Endothelial cell (in vitro differentiated cells): ENCODE measurements at places on chromosomes 6 and 20. TPM values are rescaled to one million over a fixed set of nuclear protein-coding genes. Genes with fewer than 3 reads are reported as not detected.

EYS gene
- not detected for total RNA-seq

- peak within 1 kb of the TSS; percentile 100 for H3K4me3 ChIP-seq
- peaks cover 16% of the 10 kb centered on the region for H3K27me3 ChIP-seq
- H3K27ac ChIP-seq = peak within 1 kb of the TSS; percentile 97
- H3K4me1 ChIP-seq = peaks cover 75% of the 10 kb centered on the region
Measured at GRCh38 chr6:32190054-32190851, at the start of gene PBX2. Gene PBX2 (minus strand): TSS chr6:32190202. CDS start chr6:32189915, 287 bp downstream.

DNA sequence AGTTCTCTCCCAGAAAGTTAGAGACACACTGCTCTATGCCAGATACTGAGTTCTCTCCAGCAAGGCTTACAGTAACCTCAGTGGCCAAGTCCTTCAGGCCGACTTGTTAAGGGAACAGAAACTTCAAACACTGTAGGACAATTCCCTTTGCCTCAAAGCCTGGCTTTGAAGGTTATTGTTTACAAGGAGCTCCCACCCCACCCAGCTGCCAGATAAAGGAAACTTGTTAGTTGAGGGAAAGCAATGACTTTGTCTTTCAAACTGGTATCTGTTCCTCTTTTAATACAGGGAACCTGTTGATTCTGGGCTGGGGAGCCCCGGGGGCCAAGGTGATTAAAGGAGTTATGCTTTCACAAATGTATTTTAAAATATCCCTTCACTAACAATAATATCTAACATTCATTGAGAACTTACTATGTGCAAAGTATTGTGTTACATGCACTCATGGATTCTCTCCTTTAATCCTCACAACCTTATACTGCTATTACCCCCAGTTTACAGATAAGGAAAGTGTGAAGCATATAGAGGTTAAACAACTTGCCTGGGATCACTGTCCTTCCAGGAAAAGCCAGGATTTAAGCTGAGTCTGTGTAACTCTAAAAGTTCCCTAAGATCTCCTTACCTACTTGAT is 27.6 kb upstream of the CDKN1A start:
- no peaks in the 10 kb centered on the region for H3K36me3 ChIP-seq
- peaks cover 27% of the 10 kb centered on the region for H3K4me1 ChIP-seq
- H3K4me3 ChIP-seq = no peak overlapping the region

DNA sequence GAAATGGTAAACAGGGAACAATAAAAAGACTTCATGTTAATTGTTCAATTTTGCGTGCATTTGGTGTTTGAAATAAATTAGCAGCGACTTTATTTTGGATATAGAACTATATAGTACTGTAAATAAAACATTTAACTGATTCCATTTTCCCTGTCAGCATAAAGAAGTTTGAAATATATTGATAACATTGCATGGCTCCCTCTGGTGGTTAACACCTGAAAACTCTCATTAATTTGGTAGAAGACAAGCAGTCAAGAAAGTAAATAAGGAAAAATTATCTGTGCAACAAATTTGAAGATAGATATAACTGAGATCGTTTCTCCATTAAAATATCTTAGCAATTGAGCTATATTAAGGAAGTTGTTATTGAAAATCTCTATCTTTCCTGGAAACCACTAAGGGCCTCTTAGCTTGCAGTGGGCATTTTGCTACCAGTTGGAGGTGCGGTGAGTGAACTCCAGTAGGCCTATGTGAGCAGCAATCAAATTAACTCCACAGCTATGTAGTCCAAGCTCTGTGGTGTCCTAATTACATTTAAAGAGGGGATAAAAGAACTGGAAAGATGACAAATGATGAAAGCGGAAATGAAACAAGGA is 435.7 kb upstream of the FKBP1C start:
- H3K4me1 ChIP-seq = no peaks in the 10 kb centered on the region
- H3K27me3 ChIP-seq = no peaks in the 10 kb centered on the region
- DNase-seq = no peak
- no peak overlapping the region for H3K27ac ChIP-seq
- H3K36me3 ChIP-seq = no peaks in the 10 kb centered on the region
- no peak overlapping the region for H3K4me3 ChIP-seq

PPIL6 gene
- 0.95 TPM for total RNA-seq

TMEM244 gene
- not detected for total RNA-seq

GRCh38 chr6:150573041-150573681 is 26.5 kb upstream of the PLEKHG1 start:
- no peak overlapping the region for H3K27ac ChIP-seq
- DNase-seq = no peak
- H3K4me3 ChIP-seq = no peak overlapping the region
- H3K4me1 ChIP-seq = peaks cover 37% of the 10 kb centered on the region
- peaks cover 9% of the 10 kb centered on the region for H3K27me3 ChIP-seq

- H3K27ac ChIP-seq = peak overlapping the region; percentile 36
- DNase-seq = no peak
- H3K36me3 ChIP-seq = no peaks in the 10 kb centered on the region
Measured at GRCh38 chr6:33731751-33732282, 14.9 kb downstream of the IP6K3 start.

TOX2 gene
- 5.0 TPM for total RNA-seq

GRCh38 chr6:73722318-73723060 is 26.5 kb downstream of the CD109 start:
- H3K27ac ChIP-seq = no peak overlapping the region
- H3K4me1 ChIP-seq = peaks cover 4% of the 10 kb centered on the region
- DNase-seq = no peak
- H3K4me3 ChIP-seq = no peak overlapping the region

GRCh38 chr6:72525821-72526510 is 95.9 kb upstream of the KCNQ5 start:
- no peak overlapping the region for H3K4me3 ChIP-seq
- no peak overlapping the region for H3K27ac ChIP-seq
- DNase-seq = no peak
- H3K27me3 ChIP-seq = no peaks in the 10 kb centered on the region

DNA sequence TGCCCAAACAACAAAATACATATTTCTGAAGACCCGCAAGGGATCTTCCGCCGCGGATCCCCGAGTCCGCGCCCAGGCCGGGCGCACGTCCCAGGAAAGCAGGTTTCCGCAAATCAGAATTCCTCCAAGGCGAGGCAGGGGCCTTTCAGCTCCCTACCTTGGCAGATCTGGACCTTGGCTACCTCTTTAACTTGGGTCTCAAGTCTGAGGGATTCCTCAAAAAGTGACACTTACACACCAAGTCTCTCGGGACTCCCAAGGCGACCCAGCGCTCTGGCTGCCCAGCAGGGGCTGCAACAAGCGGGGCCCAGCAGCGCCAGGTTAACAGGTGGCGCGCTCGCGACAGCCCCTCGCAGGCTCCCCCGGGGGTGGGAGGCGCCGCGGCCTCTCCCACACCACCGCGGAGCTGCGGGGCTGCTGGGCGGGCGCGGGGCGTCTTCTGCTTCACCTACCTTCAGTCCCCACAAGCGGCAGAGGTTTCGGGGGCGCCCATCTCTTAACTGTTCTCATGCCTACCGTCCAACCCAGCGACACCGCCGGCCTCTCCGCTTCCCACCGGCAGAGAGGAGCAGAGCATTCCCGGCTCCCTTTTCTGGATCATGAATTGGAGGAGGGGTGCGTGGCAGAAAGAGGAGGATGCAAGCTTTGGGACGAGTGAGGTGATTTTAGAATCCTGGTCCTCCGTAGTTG is 414 bp downstream of the SIM1 start:
- H3K27ac ChIP-seq = no peak overlapping the region
- peaks cover 25% of the 10 kb centered on the region for H3K4me1 ChIP-seq
- H3K36me3 ChIP-seq = no peaks in the 10 kb centered on the region
- H3K4me3 ChIP-seq = peak overlapping the region; percentile 42

CTNNBL1 gene
- 84.8 TPM for total RNA-seq

AURKA gene
- 14.3 TPM for total RNA-seq

DNA sequence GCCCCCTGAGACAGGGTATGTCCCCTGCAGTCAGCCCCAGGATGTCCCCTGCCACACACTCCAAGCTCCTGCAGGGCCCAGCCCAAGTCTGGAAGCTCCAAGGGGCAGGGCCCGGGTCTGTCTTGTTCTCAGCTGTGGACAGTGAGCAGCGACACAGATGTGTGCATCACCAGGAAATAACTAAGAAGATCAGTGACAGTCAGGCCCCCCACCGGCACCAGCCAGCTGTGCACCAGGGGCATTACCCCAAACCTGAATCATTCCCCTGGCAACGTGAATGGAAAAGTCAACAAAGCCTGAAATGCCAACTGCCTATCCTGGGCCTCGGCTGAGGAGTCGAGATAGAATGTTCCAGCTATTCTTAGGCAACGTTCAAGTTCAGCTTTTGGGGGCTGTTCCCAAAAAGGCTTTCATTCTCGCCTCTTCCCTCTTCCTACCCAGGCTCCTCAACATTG is 105.0 kb downstream of the PREX1 start:
- H3K27me3 ChIP-seq = peaks cover 31% of the 10 kb centered on the region
- H3K27ac ChIP-seq = no peak overlapping the region
- no peak overlapping the region for H3K4me3 ChIP-seq
- peaks cover 67% of the 10 kb centered on the region for H3K36me3 ChIP-seq
- no peak for DNase-seq

DNA sequence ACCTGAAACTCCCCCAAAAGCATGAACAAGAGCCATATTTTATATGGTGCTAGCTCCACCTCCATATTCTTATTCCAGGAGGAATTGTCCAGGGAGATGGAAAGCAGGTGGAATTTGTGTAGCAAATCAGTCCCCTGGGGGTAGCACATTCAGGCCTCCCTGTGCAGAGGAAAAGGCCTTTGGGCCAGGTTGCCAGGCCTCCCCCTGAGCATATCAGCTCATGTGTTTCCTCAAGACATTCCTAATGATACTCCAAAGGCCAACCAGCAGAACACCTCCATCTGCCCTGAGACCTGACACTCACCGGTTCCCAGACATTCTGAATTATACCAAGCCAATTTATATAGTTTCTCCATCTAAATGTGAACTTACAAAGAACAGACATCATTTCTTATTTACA is 2.6 kb upstream of the BANF2 start:
- DNase-seq = no peak
- H3K4me1 ChIP-seq = no peaks in the 10 kb centered on the region
- H3K36me3 ChIP-seq = no peaks in the 10 kb centered on the region
- no peak overlapping the region for H3K4me3 ChIP-seq
- no peak overlapping the region for H3K27ac ChIP-seq

- no peak overlapping the region for H3K27ac ChIP-seq
- no peak for DNase-seq
- no peaks in the 10 kb centered on the region for H3K36me3 ChIP-seq
- no peaks in the 10 kb centered on the region for H3K27me3 ChIP-seq
- H3K4me1 ChIP-seq = no peaks in the 10 kb centered on the region
Measured at GRCh38 chr6:46510651-46511050, 19.4 kb upstream of the RCAN2 start.

DNA sequence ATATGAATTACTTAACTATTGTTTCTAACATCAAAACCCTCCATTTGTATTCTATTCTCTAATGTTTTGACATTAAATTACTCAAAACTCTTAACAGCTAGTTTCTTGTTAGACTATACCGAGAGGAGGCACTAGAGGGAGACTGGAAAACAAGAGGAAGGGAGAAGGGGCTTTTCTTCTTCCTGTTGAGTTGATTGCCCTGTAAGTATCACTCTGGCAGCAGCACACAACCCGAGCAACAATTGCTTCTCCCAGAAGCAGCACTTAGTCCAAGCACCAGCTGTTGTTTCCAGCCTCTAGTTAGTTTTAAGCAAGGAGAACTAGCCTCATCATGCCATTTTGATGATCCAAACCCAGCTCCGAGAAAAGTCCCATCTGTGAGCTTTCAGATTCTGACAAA is 603.8 kb downstream of the PRKN start:
- H3K36me3 ChIP-seq = no peaks in the 10 kb centered on the region
- H3K27ac ChIP-seq = no peak overlapping the region
- no peak overlapping the region for H3K4me3 ChIP-seq
- no peak for DNase-seq

GRCh38 chr6:114707081-114707620 is 364.3 kb upstream of the HS3ST5 start:
- H3K27me3 ChIP-seq = no peaks in the 10 kb centered on the region
- no peak overlapping the region for H3K4me3 ChIP-seq
- H3K4me1 ChIP-seq = no peaks in the 10 kb centered on the region
- H3K27ac ChIP-seq = no peak overlapping the region

DNA sequence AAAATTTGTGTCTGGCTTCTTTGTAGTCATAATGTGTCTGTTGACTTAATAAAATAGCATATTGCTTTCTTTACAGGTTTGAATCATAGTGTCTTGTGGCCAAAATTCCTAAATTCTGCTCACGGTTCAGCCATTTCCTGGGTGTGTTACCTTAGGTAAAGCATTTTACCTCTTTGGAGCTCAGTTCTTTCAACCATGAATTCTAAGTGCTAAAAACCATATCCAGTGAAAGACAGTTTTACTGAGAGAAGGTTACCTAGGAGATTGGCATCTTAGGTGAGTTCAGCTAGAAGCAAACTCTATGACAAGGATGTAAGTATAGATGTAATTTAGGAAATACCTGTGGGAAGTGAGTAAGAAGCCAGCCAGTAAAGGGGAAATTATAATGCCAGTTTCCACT is 20.7 kb downstream of the CRYBG1 start:
- no peaks in the 10 kb centered on the region for H3K36me3 ChIP-seq
- no peak overlapping the region for H3K27ac ChIP-seq
- no peak overlapping the region for H3K4me3 ChIP-seq
- no peak for DNase-seq
- H3K27me3 ChIP-seq = peaks cover 2% of the 10 kb centered on the region

TAGAP gene
- 0.41 TPM for total RNA-seq

GRCh38 chr6:114284281-114284680 is 58.5 kb downstream of the HS3ST5 start:
- DNase-seq = no peak
- no peaks in the 10 kb centered on the region for H3K27me3 ChIP-seq
- H3K36me3 ChIP-seq = no peaks in the 10 kb centered on the region
- no peak overlapping the region for H3K27ac ChIP-seq
- H3K4me1 ChIP-seq = peaks cover 20% of the 10 kb centered on the region

- H3K36me3 ChIP-seq = peaks cover 6% of the 10 kb centered on the region
- peaks cover 11% of the 10 kb centered on the region for H3K4me1 ChIP-seq
- H3K27me3 ChIP-seq = peaks cover 2% of the 10 kb centered on the region
- no peak overlapping the region for H3K27ac ChIP-seq
- no peak for DNase-seq
Measured at GRCh38 chr6:161237176-161237575, 36.7 kb downstream of the AGPAT4 start.

PPARD gene
- total RNA-seq = 38.7 TPM

GRCh38 chr6:158758451-158758860 is 60.7 kb downstream of the EZR start:
- no peaks in the 10 kb centered on the region for H3K36me3 ChIP-seq
- no peak for DNase-seq
- H3K27ac ChIP-seq = no peak overlapping the region
- no peak overlapping the region for H3K4me3 ChIP-seq
- no peaks in the 10 kb centered on the region for H3K4me1 ChIP-seq

GRCh38 chr6:75926293-75927168 is 145.9 kb downstream of the IMPG1 start:
- DNase-seq = no peak
- peaks cover 3% of the 10 kb centered on the region for H3K36me3 ChIP-seq
- H3K27me3 ChIP-seq = no peaks in the 10 kb centered on the region
- no peak overlapping the region for H3K4me3 ChIP-seq
- H3K27ac ChIP-seq = no peak overlapping the region
- H3K4me1 ChIP-seq = peaks cover 3% of the 10 kb centered on the region
